Progenitor cell of endocrine pancreas (in vitro differentiated cells): ENCODE measurements at places on chromosomes 12 and 14.

GRCh38 chr12:54624315-54625279 is 10.1 kb downstream of the LACRT start:
- H3K4me1 ChIP-seq, result no peaks in the 10 kb centered on the region
- DNase-seq, result no peak
- H3K4me3 ChIP-seq, result no peak overlapping the region

DNA sequence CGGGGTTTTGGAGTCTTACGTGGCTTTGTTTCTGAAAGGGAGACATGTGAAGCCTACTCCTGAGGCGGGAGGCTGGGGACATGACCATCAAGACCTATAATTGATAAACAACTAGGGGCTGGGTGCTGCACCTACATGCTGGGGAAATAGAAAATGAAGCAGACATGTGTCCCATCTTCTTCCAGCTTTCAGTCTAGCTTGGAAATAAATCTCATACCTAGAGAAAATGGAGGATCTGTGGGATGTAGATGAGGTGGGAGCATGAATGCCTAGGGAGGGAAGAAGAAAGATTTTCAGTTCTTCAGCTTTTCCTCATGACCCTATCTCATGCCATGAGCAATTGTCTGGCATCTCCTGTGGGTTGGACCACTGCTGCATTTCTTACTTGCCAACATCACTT is 22.1 kb downstream of the EMP1 start:
- H3K27ac ChIP-seq, result no peak overlapping the region
- peaks cover 2% of the 10 kb centered on the region for H3K4me1 ChIP-seq
- no peaks in the 10 kb centered on the region for H3K36me3 ChIP-seq
- H3K27me3 ChIP-seq, result peaks cover 15% of the 10 kb centered on the region
- no peak for DNase-seq

- no peak overlapping the region for H3K4me3 ChIP-seq
- DNase-seq, result peak; percentile 60
- no peak overlapping the region for H3K27ac ChIP-seq
- peaks cover 9% of the 10 kb centered on the region for H3K4me1 ChIP-seq
- H3K27me3 ChIP-seq, result peaks cover 71% of the 10 kb centered on the region
- H3K36me3 ChIP-seq, result no peaks in the 10 kb centered on the region
Observed at GRCh38 chr12:130031571-130032189, 127.9 kb upstream of the TMEM132D start.

GRCh38 chr14:77007183-77007974 is 21.1 kb downstream of the IRF2BPL start:
- peaks cover 1% of the 10 kb centered on the region for H3K27me3 ChIP-seq
- H3K4me3 ChIP-seq, result no peak overlapping the region

GRCh38 chr14:81301371-81301770 is 80.6 kb upstream of the GTF2A1 start:
- peaks cover 5% of the 10 kb centered on the region for H3K36me3 ChIP-seq
- H3K4me3 ChIP-seq, result no peak overlapping the region
- DNase-seq, result no peak
- no peaks in the 10 kb centered on the region for H3K27me3 ChIP-seq
- peaks cover 39% of the 10 kb centered on the region for H3K4me1 ChIP-seq

DNA sequence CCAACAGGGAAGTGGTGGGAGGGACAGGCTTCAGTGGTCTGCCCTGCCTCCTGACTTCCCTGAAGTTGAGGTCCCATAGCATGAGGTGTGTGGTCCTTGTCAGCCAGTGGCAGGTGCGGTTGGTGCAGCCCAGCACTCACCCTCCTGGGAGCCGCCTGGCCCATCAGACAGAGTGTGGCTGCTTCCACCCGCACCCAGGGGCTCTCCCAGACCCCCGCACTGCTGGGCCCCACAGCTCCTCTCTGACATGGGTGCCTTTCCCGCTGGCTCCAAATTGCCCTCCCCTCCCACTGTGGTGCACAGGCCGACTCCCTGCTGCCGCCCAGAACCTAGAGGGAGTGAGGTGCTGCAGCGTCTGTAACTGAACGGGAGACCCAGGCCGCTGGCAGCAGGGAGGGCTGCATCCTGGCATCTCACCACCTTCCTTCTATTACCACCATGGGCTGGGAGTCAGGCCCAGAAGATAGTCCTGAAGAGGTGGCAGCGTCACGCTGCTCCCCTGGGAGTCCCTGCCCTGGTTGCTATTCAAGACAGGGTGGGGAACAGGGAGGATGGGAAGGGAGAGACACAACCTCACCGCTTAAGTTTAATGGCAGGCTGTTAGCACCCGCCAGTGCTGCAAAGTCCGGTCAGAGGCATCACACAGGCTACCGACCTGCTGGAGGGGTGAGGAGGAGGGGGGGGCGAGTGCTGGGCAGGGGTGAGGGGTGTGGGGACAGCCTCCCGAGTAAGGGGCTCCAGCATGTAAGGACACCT is 180.6 kb upstream of the PRMT8 start:
- H3K4me1 ChIP-seq, result peaks cover 7% of the 10 kb centered on the region
- H3K4me3 ChIP-seq, result no peak overlapping the region
- H3K36me3 ChIP-seq, result no peaks in the 10 kb centered on the region
- DNase-seq, result no peak
- peaks cover 47% of the 10 kb centered on the region for H3K27me3 ChIP-seq

- no peaks in the 10 kb centered on the region for H3K27me3 ChIP-seq
- H3K36me3 ChIP-seq, result peaks cover 24% of the 10 kb centered on the region
- peak overlapping the region; percentile 29 for H3K27ac ChIP-seq
Observed at GRCh38 chr12:111322336-111323250, 46.3 kb downstream of the PHETA1 start.

- peak overlapping the region; percentile 99 for H3K27ac ChIP-seq
- no peaks in the 10 kb centered on the region for H3K27me3 ChIP-seq
- peaks cover 2% of the 10 kb centered on the region for H3K36me3 ChIP-seq
- H3K4me1 ChIP-seq, result peaks cover 19% of the 10 kb centered on the region
Observed at GRCh38 chr12:123270214-123271000, 1.2 kb downstream of the CDK2AP1 start.

DNA sequence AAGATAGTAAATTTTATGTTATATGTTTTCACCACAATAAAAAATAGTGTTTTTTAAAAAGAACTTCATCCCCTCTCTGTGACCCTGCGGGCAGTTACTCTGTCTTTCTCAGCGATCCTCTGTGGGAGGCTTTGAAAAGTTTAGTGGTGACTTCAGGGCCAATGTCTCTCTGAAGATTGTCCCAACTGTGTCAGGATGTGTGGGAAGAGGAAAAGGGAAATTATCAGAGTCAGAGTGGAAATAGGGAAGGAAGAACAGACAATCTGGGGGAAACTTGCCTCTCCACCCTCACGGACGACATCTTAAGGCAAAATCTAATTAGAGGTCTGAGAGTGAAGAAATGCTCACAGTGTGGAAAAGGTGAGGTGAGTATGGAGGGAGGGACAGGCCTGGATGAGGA is 3.5 kb upstream of the OR10P1 start:
- H3K27me3 ChIP-seq, result peaks cover 31% of the 10 kb centered on the region
- H3K4me1 ChIP-seq, result no peaks in the 10 kb centered on the region
- H3K36me3 ChIP-seq, result no peaks in the 10 kb centered on the region
- H3K27ac ChIP-seq, result no peak overlapping the region
- no peak overlapping the region for H3K4me3 ChIP-seq

- peaks cover 4% of the 10 kb centered on the region for H3K4me1 ChIP-seq
- DNase-seq, result no peak
- H3K36me3 ChIP-seq, result no peaks in the 10 kb centered on the region
- H3K27me3 ChIP-seq, result peaks cover 15% of the 10 kb centered on the region
- no peak overlapping the region for H3K27ac ChIP-seq
Observed at GRCh38 chr14:95690815-95691214, 4.6 kb downstream of the TCL1B start.

GRCh38 chr12:31227401-31227981 is 98.5 kb downstream of the SINHCAF start:
- DNase-seq, result no peak
- H3K27ac ChIP-seq, result no peak overlapping the region
- H3K36me3 ChIP-seq, result no peaks in the 10 kb centered on the region
- H3K4me3 ChIP-seq, result no peak overlapping the region
- H3K4me1 ChIP-seq, result peaks cover 6% of the 10 kb centered on the region

GRCh38 chr14:101247842-101248725 is 313.2 kb upstream of the DIO3 start:
- H3K4me1 ChIP-seq, result peaks cover 2% of the 10 kb centered on the region
- no peaks in the 10 kb centered on the region for H3K36me3 ChIP-seq
- DNase-seq, result no peak
- H3K4me3 ChIP-seq, result no peak overlapping the region

DNA sequence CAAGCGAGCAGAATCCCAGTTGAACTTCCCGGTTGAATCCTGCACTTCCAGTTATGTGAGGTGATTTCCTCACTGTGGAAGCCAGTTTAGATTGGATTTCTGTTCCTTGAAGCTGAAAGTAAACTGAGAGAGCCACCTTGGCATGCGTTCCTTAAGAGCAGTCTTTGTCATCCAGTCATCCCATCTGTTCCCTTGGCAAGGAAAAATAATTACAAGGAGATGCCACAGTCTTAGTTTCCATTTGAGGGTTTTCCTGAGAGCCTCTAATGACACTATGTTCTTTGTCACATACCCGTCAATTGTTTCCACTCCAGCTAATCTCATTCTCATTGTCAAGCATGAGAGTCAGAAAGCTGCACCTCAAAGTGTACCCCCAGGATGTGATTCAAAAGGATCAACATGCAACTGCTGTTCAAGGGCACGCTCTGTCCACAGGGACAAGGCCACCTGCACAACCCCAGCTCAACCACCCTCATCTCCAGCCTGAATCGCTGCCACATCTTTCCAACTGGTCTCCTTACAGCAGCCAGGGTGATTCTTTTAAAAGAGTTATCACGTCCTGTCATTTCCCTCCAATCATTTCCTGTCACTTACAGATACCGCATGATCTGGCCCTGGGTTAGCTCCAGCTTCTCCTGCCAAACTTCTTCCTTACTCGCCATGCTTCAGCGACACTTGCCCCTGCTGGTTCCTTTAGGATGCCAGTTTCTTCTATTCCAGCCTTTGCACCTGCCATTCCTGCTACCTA is 18.0 kb upstream of the TCP11L2 start:
- H3K36me3 ChIP-seq, result no peaks in the 10 kb centered on the region
- no peak for DNase-seq
- H3K4me1 ChIP-seq, result peaks cover 21% of the 10 kb centered on the region

DNA sequence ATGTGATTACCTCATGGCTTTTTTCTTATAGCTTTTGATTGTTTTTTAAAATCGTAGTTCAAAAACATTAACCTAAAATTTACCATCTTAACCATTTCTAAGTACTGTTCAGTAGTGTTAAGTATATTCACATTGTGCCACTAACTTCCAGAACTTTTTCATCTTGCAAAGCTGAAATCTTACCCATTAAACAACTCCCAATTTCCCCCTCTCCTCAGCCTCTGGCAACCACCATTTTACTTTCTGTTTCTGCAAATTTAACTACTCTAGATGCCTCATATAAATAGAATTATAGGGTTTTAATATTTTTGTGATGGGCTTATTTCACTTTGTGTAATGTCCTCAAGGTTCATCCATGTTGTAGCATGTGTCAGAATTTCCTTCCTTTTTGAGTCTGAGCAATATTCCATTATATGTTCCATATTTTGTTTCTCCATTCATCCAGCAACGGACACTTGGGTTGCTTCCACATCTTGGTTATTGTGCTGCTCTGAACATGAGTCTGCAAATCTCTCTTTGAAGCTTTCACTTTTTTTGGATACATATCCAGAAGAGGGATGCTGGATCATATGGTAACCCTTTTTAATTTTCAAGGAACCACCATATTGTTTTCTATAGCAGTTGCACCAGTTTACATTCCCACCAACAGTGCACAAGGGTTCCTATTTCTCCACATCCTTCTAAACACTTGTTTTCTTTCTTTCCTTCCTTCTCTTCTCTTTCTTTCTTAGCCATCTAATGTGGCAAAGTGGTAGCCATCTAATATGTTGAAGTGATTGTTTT is 5.0 kb downstream of the HIF1A start:
- H3K27me3 ChIP-seq, result no peaks in the 10 kb centered on the region
- peaks cover 38% of the 10 kb centered on the region for H3K4me1 ChIP-seq
- DNase-seq, result no peak
- H3K36me3 ChIP-seq, result no peaks in the 10 kb centered on the region
- H3K27ac ChIP-seq, result peak overlapping the region; percentile 89

- H3K4me1 ChIP-seq, result peaks cover 43% of the 10 kb centered on the region
- no peaks in the 10 kb centered on the region for H3K36me3 ChIP-seq
- no peak for DNase-seq
- peak overlapping the region; percentile 59 for H3K27ac ChIP-seq
Observed at GRCh38 chr14:68603533-68604360, 189.1 kb downstream of the ZFP36L1 start.

GRCh38 chr14:97301931-97302559 is 504.9 kb downstream of the VRK1 start:
- H3K4me1 ChIP-seq, result no peaks in the 10 kb centered on the region
- no peak overlapping the region for H3K4me3 ChIP-seq
- H3K36me3 ChIP-seq, result no peaks in the 10 kb centered on the region
- H3K27me3 ChIP-seq, result peaks cover 15% of the 10 kb centered on the region

DNA sequence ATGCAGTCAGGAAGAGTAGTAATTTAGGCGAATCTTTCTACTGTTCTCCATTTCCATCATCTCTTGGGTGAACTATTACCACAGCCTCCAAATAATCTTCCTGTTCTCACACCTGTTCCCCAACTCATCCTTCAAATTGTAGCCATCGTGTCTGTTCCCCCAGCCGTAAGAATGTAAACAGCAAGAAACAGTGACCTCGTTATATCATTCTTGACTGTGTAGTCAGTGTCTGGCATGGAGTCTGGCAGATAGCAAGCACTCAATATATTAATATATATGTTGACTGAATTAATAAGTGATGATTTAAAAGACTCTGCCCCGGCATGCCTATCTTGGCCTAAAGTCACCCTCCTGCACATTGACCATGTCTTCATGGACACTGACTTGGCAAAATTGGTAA is 20.3 kb downstream of the PDE6H start:
- H3K27ac ChIP-seq, result no peak overlapping the region
- no peaks in the 10 kb centered on the region for H3K36me3 ChIP-seq
- no peak overlapping the region for H3K4me3 ChIP-seq
- no peaks in the 10 kb centered on the region for H3K4me1 ChIP-seq
- no peaks in the 10 kb centered on the region for H3K27me3 ChIP-seq

- no peak overlapping the region for H3K27ac ChIP-seq
- H3K4me3 ChIP-seq, result no peak overlapping the region
- H3K27me3 ChIP-seq, result no peaks in the 10 kb centered on the region
- H3K4me1 ChIP-seq, result peaks cover 12% of the 10 kb centered on the region
Observed at GRCh38 chr14:59787045-59787674, 83.4 kb downstream of the RTN1 start.

GRCh38 chr14:50569714-50570274 is 9.8 kb downstream of the ATL1 start:
- H3K27ac ChIP-seq, result no peak overlapping the region
- H3K4me3 ChIP-seq, result no peak overlapping the region
- peaks cover 3% of the 10 kb centered on the region for H3K4me1 ChIP-seq
- no peak for DNase-seq

DNA sequence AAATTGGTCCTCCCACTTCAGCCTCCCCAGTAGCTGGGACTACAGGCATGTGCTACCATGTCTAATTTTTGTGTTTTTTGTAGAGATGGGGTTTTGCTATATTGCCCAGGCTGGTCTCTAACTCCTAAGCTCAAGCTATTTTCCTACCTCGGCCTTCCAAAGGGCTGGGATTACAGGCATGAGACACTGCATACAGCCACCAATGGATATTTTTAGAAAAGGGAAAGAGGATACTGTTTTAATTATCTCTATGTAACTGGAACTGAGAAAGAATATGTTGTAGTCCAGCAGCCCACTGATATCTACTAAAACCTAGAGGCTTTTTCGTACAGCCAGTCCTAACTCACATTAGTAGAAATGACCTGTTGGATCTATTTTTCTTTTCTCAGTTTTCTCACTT is 6.2 kb downstream of the TMPRSS12 start:
- H3K4me1 ChIP-seq, result no peaks in the 10 kb centered on the region
- no peak overlapping the region for H3K4me3 ChIP-seq
- no peak overlapping the region for H3K27ac ChIP-seq
- no peak for DNase-seq
- no peaks in the 10 kb centered on the region for H3K36me3 ChIP-seq

- H3K27me3 ChIP-seq, result peaks cover 36% of the 10 kb centered on the region
- no peaks in the 10 kb centered on the region for H3K36me3 ChIP-seq
- no peak overlapping the region for H3K4me3 ChIP-seq
- no peaks in the 10 kb centered on the region for H3K4me1 ChIP-seq
- H3K27ac ChIP-seq, result no peak overlapping the region
Observed at GRCh38 chr14:54453252-54453651, 12.1 kb upstream of the CNIH1 start.
